ENCODE measurements at places on chromosomes 16 and 17.

DNA sequence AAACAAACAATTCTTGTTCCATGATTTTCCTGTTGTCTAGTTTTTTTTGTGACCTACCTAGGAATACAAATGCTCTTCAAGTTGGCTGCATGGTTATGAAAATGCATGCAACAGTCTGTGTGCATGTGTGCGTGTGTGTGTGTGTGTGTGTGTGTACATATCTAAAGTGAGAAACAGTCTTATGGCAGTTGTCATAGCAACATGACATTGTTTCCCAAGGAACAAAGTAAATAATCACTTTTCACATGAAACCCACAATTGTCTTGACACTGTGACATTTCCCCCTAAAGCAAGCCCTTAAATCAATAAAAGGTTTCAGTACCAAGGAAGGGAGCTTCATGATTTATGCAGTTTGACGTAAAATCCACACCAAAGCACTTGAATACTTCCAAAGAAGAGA lies 758.4 kb downstream of the CDH8 start:
- DNase-seq, result no peak

- no peak for DNase-seq
Measured at GRCh38 chr17:67509390-67510287, 132.6 kb downstream of the PITPNC1 start.

- DNase-seq, result no peak
Measured at GRCh38 chr17:8294361-8294760, 839 bp downstream of the SLC25A35 start.

- DNase-seq, result peak; percentile 59
Measured at GRCh38 chr17:45584092-45585036, 93.8 kb upstream of the PLEKHM1 start.

DNA sequence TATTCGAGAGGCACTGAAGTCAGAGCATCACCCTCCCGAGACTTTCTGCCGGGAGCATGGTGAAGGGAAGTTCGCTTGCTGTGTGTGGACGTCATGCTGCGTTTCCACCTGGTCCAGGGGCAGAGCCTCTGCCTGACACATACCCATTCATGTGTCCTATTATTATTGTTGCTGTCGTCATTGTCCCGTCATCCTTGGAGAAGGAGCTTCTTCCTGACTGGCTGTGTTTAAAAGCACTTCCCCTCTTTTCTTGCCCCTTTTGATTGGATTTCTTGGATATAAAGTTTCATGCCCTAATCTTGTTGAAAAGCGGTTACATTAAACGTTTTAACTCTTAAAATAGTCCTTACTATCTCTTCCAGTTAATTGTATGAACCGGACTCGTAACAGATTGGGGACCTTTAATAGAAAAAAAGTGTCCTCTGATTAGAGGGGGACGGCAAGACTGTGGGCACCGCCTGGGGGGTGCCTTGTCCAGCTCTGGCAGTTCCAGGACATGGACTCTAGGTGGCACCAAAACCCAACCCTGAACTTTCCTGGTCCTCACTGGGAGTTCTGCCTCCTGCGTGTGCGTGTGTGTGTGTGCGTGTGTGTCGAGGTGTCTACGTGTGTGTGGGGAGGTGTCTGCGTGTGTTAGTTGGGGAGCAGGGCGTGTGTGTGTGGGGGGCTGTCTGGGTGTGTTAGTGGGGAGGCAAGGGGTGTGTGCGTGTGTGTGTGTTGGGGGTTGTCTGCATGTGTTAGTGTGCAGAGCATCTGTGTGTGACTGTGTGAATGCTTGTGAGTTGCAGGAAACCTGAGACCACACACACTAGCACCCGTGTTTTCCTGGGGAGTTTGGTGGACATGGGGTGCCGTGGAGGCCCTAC lies 133.3 kb upstream of the CIBAR2 start:
- peak; percentile 19 for DNase-seq

DNA sequence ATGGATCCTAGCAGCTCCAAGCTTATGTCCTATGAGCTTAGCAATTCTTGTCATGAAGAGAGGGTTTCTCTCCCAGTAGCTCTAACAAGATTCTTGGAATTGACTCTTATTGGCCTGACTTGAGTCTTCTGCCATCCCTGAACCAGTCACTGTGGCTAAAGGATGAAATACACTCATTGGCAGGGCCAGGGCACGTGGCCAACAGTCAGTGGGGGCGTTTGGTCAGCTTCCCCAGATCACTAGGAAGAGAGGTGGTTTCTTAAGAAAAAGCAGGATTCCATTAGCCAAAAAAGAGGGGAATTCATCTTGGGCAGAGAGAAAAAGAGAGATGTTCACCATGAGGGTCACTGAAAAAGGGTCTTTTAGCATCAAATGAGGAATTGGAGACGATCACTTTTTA lies 363.2 kb downstream of the SNX29 start:
- no peak for DNase-seq

GRCh38 chr17:38554430-38555350 lies 51.1 kb downstream of the SRCIN1 start:
- DNase-seq, result no peak

DNA sequence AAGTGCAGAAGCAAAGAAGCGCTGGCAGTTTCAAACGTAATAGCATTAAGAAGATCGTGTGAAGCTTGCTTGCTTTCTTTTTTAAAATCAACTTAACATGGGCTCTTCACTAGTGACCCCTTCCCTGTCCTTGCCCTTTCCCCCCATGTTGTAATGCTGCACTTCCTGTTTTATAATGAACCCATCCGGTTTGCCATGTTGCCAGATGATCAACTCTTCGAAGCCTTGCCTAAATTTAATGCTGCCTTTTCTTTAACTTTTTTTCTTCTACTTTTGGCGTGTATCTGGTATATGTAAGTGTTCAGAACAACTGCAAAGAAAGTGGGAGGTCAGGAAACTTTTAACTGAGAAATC lies 17.4 kb upstream of the RAB11FIP4 start:
- no peak for DNase-seq

DNA sequence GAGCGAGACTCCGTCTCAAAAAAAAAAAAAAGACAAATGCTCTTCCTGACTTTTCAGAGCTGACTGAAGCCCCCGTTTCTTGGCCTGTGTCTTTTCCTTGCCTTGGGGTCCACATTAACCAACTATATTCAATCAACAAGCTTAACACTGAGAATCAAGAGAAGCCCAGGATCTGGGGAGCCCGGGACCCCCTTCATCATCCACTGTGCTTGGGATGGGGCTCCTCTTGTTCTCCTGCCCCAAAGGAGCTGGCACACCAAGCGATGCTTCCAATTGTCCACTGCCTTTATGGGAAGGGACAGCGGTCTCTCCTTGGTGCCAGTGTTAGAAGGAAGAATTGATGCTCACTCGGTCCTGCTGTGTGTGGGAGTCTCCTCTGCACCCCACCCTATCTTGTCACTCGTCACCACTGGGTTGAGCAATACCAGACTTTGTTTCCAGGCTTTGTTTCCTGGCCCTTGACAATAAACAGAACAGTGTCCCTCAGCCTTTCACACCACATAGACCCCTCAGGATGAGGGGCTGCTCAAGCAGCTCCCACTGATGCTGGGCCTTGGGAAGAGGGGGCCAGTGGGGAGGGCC lies 146.7 kb downstream of the KCNJ12 start:
- no peak for DNase-seq

- no peak for DNase-seq
Measured at GRCh38 chr16:11308493-11309283, 27.6 kb upstream of the PRM1 start.

DNA sequence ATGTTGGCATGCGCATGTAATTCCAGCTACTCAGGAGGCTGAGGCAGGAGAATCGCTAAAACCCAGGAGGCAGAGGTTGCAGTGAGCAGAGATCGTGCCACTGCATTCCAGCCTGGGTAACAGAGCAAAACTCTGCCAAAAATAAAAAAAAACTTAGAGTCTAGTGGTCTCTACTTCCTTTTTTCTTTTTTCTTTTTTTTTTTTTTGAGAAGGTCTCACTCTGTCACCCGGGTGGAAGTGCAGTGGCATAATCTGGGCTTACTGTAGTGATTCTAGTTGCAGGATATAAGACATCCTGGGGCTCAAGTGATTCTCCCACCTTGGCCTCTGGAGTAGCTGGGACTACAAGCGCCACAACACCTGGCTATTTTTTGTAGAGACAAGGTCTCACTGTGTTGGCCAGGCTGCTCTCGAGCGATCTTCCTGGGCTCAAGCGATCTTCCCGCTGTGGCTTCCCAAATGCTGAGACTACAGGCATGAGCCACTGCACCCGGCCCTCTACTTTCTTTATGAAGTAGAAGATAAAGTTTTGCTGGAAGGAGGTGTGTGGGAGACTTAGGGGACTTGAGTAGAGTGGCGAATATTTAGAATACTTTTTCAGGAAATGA lies 47.9 kb upstream of the TAOK1 start:
- DNase-seq, result no peak

DNA sequence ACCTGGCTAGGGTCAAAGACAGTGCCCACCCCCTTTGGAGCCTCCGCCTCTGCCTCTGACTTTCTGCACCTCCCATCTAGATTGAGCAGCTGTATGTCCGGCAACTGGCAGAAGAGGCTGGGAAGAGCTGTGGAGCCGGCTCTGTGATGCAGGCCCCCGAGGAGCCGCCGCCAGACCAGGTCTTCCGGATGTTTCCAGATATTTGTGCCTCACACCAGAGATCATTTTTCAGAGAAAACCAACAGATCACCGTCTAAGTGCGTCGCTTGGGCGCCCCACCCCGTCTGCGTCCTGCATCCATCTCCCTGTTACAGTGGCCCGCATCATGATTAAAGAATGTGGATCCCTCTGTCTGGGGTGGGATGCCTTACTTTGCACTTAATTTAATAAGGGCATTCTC lies 22.1 kb downstream of the IRF8 start:
- no peak for DNase-seq

DNA sequence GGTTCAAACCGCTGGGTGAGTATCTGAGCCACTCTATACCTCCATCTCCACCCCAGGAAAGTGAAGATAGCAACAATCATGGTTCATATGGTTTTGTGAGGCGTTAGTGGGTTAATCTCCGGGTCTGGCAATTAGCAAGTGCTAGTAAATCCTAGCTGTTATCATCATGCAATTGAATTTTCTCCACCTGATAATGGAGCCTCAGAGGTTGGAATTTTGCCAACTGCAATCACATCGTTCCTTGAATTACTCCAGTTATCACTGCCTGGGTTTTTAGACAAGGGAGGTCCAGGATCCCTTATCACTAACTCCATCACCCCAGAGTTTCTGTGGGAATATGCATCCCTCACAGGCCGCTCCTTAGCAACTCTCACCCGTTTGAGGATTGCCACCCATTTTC lies 311.5 kb downstream of the RBFOX1 start:
- DNase-seq, result no peak

- DNase-seq, result no peak
Measured at GRCh38 chr17:17938388-17939107, 33.7 kb downstream of the TOM1L2 start.

GRCh38 chr17:39175695-39176093 lies 9.7 kb upstream of the ARL5C start:
- DNase-seq, result no peak

DNA sequence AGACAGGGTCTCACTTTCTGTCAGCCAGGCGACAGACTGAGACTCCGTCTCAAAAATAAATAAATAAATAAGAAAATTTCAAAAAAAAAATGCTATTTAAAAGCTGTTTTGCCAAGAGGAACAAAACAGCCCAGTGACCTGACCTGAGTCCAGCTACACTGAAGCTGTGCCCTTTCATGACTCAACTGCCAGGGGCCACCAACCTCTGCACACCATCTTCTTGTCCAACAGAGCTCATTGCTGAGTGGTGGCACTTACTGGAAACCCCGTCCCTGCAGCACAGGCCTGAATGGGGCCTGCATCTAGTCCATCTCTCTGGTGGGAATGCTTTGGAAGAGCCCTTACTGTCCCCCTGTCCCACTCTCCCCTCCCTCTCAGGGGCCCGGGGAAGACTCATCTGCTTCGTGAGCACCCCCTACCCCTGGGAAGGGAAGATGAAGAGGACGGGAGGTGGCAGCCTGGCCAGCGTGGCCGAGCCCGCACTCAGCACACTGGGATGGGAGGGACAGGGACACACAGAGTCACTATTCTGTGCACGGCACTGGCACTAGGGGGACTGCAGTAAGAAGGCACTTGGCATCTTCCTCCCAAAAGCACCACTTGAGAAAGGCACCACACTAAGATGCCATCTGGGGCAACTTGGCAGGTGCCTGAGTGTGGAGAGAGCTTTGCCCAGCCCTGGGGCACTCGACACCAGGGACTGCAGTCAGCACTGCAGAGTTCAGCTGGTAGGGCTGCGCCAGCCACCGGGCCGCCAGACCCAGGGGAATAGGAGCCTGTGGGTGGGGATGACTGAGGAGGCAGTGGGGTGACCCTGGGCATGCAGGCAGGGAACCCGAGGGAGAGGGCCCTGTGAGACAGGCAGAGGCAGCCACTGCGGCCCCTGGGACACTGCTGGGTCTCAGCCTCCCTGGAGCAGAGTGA lies 13.5 kb downstream of the FBXO31 start:
- no peak for DNase-seq

DNA sequence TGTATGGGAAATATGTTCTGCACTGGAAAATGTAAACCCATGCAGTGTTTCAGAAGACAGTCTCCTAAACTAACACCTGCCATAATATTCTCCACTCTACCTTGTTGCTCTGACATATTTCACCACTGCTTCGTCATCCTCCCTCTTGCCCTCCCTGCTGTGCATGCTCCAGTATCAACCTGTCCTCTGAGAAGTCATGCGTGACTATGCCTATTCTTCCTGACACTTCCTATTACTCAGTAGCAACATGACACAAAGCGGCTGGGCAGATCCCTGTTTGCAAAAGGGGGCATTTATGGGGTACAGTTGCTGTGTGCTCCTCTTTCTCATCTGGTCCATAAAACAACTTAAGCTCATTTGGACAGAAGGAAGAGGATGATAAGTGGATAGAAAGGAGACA lies 805.6 kb upstream of the EEF2KMT start:
- DNase-seq, result no peak

GRCh38 chr17:9021992-9022572 lies 772 bp downstream of the NTN1 start:
- no peak for DNase-seq

DNA sequence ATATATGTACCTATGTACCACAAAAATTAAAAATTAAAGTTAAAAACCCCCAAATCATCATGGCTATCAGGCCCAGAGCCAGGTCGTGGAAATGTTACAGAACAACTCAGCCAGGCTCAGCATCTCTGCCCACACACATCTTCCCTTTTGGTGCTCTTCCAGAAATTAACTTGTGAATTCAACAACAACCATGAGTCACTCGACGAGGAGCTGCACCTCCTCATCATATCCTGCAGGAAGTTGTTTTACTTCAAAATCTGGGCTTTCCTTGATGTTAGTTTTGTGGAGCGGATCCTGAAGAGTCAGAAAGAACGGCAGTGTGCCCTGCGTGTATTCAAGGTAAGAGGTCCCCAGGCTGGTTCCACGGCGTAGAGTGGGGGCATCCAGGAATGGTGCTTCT lies 10.6 kb downstream of the FBXO39 start:
- no peak for DNase-seq

DNA sequence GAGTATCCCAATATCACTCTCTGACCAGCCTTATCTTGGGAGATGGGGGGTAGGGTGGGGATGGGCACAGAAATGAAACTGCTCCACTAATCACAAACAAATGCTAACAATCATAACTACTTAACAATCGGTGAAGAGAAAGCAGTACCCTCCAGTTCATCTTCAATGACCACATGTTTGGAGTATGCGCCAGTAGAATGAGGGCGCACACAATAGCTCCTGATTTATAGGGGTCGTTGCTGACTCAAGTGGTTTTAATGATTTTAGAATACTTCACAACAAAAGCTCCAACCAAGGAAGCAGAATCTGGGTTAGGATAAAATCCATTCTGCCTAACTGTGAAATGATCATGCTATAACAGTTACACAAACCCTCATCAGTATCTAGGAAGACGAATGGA lies 184.4 kb downstream of the AATF start:
- no peak for DNase-seq

- no peak for DNase-seq
Measured at GRCh38 chr16:81841722-81842121, 62.6 kb downstream of the PLCG2 start.

GRCh38 chr17:80632046-80632581 lies 87.5 kb downstream of the RPTOR start:
- DNase-seq, result no peak

Measured in activated CD8-positive, alpha-beta memory T cell treated with anti-CD3 and anti-CD28 coated beads for 1 hour (primary cell).